ENCODE measurements at places on chromosomes 5 and 9.
A peak's percentile ranks its signal among the peaks of the same experiment; 100 is the strongest.

- no peak for DNase-seq
Observed at GRCh38 chr5:150582241-150583109, 58.0 kb upstream of the SYNPO start.

GRCh38 chr5:6604946-6605345 lies 27.9 kb downstream of the NSUN2 start:
- DNase-seq = no peak

DNA sequence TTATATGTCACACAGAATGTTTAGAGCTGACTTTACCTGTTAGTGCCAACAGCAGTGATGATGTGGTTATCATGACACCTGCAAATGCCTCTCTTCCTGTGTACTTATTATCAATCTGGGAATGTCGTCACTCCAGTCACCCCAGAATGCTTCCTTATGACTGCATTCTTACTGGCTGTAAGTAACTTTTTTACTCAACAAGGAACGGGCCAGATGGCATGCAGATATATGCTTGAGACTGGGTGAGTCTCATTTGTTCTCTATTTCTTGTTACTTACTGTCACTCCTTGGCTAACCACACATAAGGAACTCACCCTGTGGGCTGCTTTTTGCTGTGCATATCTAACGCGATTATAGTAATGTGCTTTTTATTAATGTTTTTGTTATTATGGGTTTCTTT lies 385.5 kb upstream of the MEF2C start:
- DNase-seq = no peak

- no peak for DNase-seq
Observed at GRCh38 chr9:5448016-5448415, 2.3 kb upstream of the CD274 start.

GRCh38 chr5:109688630-109688969 lies 1.1 kb upstream of the MAN2A1 start:
- peak; percentile 37 for DNase-seq

GRCh38 chr5:115180165-115180709 lies 10.5 kb upstream of the TRIM36 start:
- DNase-seq = peak; percentile 6

DNA sequence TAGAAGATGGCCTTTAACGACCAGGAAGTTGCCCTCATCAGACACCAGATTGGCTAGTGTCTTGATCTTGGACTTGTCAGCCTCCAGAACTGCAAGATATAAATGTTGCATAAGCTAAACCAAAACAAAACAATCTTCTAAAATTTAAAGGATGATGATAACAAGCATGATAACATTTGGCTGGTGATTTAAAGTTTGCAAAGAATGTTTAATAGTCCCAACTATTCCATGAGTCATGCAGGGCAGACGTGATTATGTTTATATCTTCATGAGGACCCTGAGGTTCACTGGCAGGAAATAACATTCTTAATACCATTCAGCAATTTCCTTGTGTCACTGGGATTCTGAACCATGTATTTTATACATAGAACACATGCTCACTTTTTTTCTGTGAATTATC lies 319.8 kb downstream of the HCN1 start:
- DNase-seq = no peak

Data from NCI-H1694 (cell line).